ENCODE measurements at places on chromosomes 6 and 20. TPM values are rescaled to one million over a fixed set of nuclear protein-coding genes. Genes with fewer than 3 reads are reported as not detected.

GRCh38 chr6:38057994-38058393 is 238.5 kb downstream of the ZFAND3 start:
- no peak for DNase-seq

GRCh38 chr6:158374020-158374419 is 61.8 kb downstream of the TULP4 start:
- no peak for DNase-seq

RNF217 gene
- total RNA-seq: 0.13 TPM

GRCh38 chr6:135072753-135073152 is 18.1 kb upstream of the HBS1L start:
- no peak for DNase-seq

- no peak for DNase-seq
These were observed 410.2 kb upstream of the MAP3K7 start for GRCh38 chr6:90997076-90997475.

GRCh38 chr6:101322921-101323320 is 70.6 kb upstream of the GRIK2 start:
- DNase-seq: no peak

- DNase-seq: no peak
These were observed 92.8 kb upstream of the RNF217 start for GRCh38 chr6:124869416-124869815.

DNA sequence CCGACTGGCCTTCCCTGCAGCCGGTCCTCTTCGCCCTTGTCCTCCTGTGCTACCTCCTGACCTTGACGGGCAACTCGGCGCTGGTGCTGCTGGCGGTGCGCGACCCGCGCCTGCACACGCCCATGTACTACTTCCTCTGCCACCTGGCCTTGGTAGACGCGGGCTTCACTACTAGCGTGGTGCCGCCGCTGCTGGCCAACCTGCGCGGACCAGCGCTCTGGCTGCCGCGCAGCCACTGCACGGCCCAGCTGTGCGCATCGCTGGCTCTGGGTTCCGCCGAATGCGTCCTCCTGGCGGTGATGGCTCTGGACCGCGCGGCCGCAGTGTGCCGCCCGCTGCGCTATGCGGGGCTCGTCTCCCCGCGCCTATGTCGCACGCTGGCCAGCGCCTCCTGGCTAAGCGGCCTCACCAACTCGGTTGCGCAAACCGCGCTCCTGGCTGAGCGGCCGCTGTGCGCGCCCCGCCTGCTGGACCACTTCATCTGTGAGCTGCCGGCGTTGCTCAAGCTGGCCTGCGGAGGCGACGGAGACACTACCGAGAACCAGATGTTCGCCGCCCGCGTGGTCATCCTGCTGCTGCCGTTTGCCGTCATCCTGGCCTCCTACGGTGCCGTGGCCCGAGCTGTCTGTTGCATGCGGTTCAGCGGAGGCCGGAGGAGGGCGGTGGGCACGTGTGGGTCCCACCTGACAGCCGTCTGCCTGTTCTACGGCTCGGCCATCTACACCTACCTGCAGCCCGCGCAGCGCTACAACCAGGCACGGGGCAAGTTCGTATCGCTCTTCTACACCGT is 6.1 kb downstream of the UBD start:
- no peak for DNase-seq

DNA sequence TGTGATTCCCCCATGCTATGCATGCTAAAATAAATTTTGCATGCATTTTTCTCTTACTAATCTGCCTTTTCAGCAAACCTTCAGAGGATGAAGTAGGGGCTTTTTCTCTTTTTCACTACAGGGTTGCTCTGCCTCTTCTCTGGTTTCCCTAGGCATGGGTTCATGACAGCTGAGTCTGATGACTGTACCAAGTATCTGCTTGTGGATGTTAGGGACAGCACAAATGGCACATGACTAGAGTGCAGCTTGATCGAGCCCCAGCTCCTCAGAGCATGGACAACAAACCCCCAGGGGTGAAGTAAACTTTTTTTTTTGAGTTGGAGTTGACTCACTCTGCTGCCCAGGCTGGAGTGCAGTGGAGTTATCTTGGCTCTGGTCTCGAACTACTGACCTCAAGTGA is 57.1 kb upstream of the GCM1 start:
- DNase-seq: no peak

DNA sequence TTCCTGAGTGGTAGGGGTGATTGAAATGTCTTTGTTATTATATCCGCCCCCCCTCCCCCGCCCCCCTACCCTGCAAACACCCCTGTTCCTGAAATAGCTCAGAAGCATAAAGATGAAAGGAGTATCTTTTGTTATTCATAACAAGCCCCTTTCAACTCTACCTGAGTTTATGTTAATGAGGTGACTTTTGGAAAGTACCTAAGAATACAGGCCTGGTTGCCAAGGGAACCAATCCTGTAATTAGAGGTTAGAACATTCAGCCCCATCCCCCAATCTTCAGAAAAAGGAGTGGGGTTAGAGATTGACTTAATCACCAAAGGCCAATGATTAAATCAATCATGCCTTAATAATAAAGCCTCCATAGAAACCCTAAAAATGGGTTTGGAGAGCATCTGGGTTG is 979.2 kb upstream of the GJE1 start:
- DNase-seq: peak; percentile 39

DNA sequence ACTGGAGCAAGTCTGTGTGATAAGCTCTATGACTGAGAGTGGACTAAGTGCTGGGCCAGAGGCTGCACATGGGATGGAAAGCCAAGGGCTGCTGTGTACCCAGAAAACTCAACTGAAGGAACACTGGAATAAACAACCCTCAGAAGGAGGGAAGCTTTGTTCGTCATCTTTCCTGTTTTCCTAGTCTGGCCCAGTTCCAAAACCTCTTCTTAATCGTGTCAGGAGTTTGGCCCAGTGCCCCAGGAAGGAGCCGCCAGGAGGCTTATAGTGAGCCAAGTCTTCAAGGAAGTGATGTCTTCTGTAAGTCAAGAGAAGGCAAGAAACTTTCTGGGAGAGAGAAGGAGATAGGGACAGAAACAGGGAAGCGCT is 23.3 kb upstream of the TOP1 start:
- DNase-seq: no peak

DNA sequence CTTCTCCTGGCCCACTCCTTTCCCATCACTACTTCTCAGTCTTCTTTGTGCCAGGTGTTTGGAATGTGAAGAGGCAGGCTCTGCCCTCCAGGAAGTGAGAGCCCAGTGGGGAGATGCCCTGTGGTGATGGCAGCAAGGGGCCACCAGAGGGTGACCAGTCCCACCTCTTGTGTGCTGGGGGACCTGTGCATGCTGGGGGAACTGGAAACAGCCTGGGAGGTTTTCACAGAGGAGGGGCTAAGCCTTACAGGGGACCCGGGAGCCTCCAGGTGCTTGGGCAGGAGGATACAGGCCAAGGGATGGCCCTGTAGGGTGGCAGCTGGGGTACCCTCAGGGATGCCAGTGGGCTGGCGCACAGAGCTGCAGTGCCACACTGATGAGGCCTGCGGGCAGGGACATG is 72.3 kb downstream of the RAMACL start:
- no peak for DNase-seq

GRCh38 chr20:37331060-37331857 is 14.7 kb upstream of the SRC start:
- no peak for DNase-seq

DNA sequence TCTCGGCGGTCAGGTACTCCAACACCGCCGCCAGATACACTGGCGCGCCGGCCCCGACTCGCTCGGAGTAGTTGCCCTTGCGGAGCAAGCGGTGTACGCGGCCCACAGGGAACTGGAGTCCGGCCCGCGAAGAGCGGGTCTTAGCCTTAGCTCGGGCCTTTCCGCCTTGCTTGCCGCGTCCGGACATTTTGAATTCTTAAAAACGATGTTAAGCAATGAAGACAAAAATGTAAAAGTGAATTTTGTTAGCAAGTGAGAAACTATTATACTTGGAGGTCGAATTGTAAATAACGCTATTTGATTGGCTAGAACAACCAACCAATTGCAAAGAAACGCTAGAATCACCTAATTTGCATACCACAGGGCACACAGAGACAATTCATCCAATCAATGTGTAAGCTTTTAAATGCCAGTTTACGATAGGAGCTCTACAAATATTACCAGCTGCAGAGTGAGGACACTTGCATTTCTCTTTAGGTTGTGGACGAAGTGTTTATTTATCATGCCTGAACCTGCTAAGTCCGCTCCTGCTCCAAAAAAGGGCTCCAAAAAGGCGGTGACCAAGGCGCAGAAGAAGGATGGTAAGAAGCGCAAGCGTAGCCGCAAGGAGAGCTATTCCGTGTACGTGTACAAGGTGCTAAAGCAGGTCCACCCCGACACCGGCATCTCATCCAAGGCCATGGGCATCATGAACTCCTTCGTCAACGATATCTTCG is 112.0 kb downstream of the HFE start:
- peak; percentile 85 for DNase-seq

DNA sequence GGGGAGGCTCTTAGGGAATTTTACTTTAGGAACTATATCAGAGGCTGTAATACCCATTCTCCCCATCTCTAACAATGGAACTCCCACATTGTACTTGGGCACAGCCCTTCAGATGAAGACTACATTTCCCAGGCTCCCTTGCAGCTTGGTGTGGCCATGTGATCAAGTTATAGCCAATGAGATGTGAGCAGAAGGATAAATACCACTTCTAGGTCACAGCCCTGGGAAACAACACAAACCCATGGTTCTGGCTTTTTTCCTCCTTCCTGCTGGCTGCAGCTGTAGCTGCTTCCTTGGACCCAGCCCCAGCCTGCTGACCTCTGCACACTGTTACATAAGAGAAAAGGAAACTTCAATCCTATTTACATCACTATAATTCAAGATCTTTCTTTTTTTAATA is 445.9 kb upstream of the JARID2 start:
- peak; percentile 12 for DNase-seq

BCL2L1 gene
- total RNA-seq: 328 TPM

DNA sequence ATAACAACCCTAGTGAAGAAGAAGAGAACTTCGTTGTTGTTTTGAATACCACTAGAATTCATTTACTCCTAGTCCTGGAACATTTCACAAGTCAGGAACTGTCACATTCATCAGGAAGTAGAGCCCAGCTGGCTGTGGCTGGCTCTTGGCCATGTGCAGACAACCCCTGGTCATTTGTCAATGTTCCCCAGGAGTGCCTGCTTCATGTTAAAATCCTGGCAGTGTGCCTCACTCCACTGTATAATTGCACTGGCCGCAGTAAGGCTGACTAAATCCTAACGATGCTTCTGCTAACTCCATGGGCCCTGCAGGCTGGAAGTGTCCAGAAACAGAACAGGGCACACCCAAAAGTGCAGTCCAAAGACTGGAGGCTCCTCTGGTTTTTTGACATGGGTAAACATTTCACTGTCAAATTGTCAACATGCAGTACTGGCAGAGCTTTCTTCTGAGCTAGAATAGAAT is 41.5 kb upstream of the ADGRF1 start:
- DNase-seq: no peak

- no peak for DNase-seq
These were observed 86.6 kb downstream of the ECT2L start for GRCh38 chr6:138882369-138883017.

FABP7 gene
- total RNA-seq: not detected

DNA sequence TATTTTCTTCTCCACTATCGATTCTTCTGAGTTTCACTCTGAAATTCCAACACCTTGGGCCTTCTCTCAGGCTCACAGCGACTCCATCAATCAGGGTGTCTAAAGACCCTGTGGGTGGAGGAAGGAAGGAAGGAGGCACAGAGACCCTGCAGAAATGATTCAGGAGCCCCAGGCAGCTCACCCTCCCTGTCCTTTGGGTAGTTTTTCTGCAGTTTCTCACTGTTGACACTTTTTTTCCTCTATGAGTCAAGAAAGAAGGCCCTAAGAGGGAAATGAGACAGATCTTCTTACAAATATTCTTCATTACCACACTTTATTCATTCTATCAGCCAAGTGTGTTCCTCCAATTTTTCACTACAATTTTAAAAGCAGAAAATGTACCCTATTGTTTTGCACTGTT is 34.2 kb upstream of the TBXT start:
- DNase-seq: no peak

DNA sequence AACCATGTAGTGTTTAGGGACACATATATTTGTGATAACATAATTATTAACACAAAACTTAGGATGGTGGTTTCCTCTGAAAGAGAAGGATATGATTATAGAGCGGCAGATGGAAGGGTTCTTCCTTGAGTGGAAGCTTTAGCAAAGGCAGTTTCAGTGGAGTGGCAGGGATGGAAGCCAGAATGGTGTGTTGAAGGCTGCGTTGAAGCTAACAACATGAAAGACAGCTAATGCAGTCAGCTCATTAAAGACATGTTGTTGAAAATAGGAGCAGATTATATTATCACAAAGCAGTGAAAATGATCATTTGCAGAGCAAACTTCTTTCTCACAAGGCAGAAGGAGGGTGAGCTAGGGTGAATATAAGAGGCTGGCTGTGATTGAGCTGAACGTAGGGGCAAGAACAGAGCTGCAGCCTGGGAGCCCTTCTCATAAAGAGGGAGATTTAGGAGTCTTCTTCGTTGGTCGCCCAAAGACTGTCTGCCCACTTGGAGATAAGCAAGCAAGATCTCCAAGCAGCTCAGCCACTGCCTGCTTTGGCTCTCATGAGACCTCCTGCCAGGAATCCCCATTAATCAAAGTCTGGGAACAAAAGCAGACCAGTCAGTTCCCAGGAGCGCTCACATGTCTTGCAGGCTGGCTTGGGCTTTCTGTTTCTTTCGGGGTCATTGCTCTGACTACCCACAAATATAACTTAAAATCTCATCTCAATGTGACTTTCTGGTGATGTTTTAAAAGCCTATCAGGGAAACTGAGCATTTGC is 2.6 kb upstream of the ANKRD6 start:
- no peak for DNase-seq

SYTL3 gene
- 96.6 TPM for total RNA-seq

- no peak for DNase-seq
These were observed 15.2 kb downstream of the CDH22 start for GRCh38 chr20:46293084-46293483.

RNF144B gene
- 0.98 TPM for total RNA-seq

MLN gene
- total RNA-seq: not detected

DNA sequence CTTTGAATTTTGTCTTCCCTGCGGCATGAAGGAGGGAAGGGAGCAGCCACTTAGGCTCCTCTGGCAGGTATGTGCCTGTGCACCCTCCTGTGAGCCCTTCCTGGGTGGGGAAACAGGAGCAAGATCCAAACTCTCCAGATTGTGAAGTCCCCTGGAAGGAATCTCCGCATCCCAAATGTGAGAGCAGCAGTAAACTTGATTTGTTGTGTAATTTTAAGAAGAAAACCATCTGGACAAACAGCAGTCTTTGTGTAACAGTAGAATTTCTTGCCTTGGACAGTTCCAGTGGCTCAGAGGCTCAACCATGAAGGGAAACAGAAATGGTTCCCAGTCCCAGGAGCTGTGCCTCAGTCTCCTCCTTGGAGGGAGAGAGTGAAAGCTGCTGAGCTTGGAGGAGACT is 39.7 kb downstream of the CDH26 start:
- no peak for DNase-seq

RGS17 gene
- total RNA-seq: not detected

GRCh38 chr20:32517518-32517873 is 67.6 kb downstream of the NOL4L start:
- no peak for DNase-seq

ANGPT4 gene
- total RNA-seq: not detected

RIPPLY2 gene
- not detected for total RNA-seq

All from CD8-positive, alpha-beta memory T cell (primary cell).